ENCODE measurements at places on chromosomes 12 and 14. TPM values are rescaled to one million over a fixed set of nuclear protein-coding genes. Genes with fewer than 3 reads are reported as not detected.

GRCh38 chr12:63948211-63948610 lies 103.7 kb downstream of the SRGAP1 start:
- no peak for DNase-seq

- no peak for DNase-seq
Observed at GRCh38 chr12:76490763-76491162, 68.8 kb downstream of the OSBPL8 start.

- DNase-seq: no peak
Observed at GRCh38 chr14:23402296-23403138, 5.6 kb downstream of the MYH6 start.

GRCh38 chr12:76714415-76714814 lies 49.5 kb upstream of the ZDHHC17 start:
- DNase-seq: no peak

DNA sequence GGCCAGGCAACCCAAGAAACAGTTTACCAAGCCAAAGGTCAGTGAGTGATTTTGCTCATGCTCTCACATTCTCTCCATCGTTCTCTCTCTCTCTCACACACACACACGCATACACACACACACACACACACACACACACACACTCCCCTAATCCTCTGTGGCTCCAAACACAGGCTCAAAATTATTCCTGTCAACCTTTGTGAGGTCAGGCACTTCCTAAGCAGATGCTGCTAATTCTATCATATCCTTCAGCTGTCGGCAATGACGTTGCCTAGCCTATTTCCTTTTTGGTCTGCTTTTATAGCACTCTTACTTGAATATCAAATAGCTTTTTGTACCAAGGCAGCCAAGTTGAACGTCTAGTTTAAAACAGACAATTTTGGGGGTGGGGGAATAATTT lies 98.9 kb upstream of the EGLN3 start:
- no peak for DNase-seq

FITM1 gene
- polyA plus RNA-seq: not detected

MYL6B gene
- 32.3 TPM for polyA plus RNA-seq

LRRC43 gene
- polyA plus RNA-seq: 0.19 TPM
